Effector memory CD8-positive, alpha-beta T cell (primary cell): ENCODE measurements at places on chromosomes 7 and 10.

GRCh38 chr7:99594948-99595745 lies 2.9 kb upstream of the TMEM225B start:
- DNase-seq = no peak

- DNase-seq = no peak
Measured at GRCh38 chr7:1936531-1937251, 266.6 kb downstream of the ELFN1 start.

GRCh38 chr10:4181621-4182049 lies 396.6 kb upstream of the KLF6 start:
- no peak for DNase-seq

DNA sequence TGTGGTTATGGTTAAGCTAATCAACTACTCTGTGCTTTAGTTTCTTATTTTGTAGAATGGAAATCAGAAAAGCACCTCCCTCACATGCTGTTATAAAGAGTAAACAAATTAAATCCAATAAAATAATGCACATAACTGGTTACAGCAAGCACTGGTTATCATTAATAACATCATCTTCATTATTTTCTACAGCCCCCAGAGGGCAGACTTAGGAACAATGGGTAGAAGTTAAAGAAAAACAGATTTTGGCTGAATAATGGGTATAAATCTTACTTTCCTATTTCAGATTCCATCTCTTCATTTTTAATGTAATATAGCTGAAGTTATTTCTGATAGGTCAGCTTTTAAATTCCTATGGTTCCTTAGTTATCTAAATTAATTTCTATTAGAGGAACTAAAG lies 126.5 kb downstream of the DOCK4 start:
- no peak for DNase-seq

- DNase-seq = no peak
Measured at GRCh38 chr7:32574626-32575025, 79.3 kb downstream of the AVL9 start.

- DNase-seq = no peak
Measured at GRCh38 chr7:158001621-158002320, 585.9 kb downstream of the PTPRN2 start.

- no peak for DNase-seq
Measured at GRCh38 chr10:87657371-87657770, 2.3 kb upstream of the PAPSS2 start.

DNA sequence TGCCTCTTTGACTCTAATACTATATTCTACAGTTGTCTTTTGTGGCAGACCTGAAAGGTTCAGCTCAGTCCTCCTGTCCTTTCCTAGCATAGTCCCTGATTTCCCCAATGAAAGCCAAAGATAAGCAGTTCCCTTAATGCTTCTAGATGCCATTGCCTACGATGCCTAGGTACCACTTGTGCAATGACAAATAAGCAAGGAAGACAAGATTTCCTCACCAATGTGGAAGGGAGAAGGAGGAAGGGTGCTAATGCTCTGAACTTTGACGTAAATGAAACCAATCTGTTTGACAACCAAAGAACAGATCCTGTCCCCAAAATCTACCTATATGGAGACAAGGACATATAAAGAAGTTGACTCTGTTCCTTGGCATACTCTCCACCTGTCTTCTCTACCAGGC lies 393.3 kb downstream of the KCNMA1 start:
- no peak for DNase-seq

DNA sequence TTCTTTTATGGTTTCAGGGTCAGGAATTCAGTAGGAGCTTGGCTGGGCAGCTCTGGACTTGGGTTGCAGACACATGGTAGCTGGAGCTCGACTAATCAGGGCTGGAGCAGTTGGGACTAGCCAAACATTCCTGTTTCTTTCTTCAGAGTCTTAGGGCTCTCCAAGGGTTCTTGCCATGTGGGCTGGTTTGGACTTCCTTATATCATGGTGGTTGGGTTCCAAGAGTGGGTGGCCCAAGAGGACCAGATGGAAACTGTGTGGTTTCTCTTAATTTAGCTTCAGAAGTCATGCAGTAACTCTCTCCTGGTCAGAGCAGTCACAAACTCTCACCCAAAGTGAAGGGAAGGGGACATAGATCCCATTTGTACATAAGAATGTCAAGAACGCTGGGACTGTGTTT lies 270.1 kb upstream of the FZD1 start:
- no peak for DNase-seq

- no peak for DNase-seq
Measured at GRCh38 chr7:101902680-101903514, 85.5 kb downstream of the CUX1 start.

DNA sequence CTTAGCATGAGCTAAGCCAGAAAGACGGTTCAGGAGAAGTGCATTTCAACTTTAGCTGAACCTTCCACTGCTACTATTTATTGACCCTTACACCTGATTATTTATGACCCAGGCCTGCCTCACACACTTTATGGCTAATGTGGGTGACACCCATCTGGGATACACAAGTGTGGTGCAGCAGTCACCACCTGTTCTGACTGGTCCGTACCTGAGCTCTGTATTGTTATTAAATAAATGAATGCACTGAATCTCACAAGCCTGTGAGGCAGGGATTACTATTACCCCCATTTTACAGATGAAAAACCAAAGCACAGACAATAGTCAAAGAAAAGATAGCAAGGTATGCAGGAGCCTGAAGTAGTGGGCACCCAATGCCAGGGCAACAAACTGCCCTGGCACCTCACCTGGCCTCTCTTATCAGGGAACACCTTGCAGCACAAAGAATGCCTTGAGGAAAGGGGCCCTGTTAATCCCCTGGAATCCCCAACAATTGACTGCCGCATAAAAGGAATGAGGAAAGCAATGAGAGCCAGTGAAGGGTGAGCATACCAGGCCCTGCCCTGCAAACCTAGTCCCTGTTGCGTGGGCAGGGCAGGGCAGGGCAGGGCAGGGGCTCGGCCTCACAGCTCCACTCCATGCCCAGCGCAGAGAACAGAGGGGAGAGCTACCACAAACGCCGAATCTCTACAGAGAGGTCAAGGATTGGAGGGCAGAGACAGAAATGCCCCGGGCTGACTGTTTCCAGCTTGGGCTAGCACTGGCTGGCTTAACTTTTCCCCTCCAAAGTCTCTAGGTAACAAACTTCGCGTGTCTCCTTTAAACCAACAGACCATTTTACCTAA lies 1.3 kb downstream of the ANXA11 start:
- DNase-seq = no peak

GRCh38 chr10:75165684-75166622 lies 44.6 kb upstream of the VDAC2 start:
- DNase-seq = no peak

- no peak for DNase-seq
Measured at GRCh38 chr10:72044417-72045041, 43.8 kb downstream of the SPOCK2 start.

DNA sequence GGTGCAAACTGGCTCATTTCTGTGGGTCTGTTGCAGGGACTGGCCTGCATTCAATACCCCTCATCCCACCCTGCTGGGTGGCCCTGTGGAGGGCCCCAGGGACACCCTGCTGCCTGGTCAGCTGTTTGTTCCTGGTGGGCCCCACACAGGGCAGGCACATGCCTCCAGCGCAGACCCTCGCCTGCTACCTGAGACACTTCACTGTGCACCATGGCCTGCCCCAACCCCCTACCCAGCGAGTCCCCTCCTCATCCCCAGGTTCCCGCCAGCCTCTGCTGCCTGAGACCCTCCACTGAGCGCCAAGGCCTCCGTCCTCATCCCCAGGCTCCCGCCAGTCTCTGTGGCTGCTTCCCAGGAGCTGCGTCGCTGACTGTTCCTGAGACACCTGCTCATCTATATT lies 16.8 kb downstream of the GPR146 start:
- DNase-seq = no peak

- DNase-seq = no peak
Measured at GRCh38 chr7:142089035-142089434, 22.5 kb upstream of the MGAM2 start.

DNA sequence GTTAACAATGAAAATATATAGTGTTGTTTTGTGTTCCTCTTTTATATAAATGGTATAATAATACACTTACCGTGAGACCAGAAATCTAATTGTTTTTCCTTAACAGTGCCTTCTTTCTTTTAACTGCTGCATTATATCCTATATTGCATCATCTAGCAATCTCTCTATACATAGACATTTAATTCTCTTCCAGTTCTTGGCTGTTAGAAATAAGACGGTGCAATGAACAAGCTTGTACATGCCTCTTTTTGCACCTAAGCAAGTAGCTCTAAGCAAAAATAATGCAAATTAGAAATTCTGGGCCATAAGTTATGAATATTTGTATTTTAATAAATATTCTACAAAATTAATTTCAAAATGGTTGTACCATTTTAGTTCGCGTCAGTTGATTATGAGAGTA lies 55.9 kb upstream of the AHR start:
- no peak for DNase-seq

DNA sequence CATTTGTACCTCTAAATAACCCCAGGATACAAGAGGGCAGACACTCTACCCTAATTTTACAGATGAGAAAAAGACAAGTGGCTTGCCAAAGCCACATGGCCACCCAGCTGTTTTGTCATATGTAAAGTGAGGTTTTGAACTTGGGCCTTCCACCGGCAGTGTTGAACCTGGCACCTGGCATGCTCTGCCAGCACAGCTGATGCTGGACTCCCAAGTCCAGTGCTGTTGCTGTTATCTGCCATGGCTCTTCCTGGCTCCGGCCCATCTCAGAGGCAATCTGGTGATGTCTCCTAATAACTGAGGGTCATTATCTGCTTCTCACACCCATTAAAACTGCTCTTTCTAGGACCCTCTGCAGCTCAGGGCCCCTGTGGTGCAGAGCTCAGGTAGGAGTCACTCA lies 25.0 kb downstream of the BCCIP start:
- DNase-seq = no peak
